ENCODE measurements at places on chromosomes 2 and 18. TPM values are rescaled to one million over a fixed set of nuclear protein-coding genes. Genes with fewer than 3 reads are reported as not detected.

The IL1RL1 gene
- total RNA-seq, result 1.2 TPM

The ARPC2 gene
- total RNA-seq, result 285 TPM

The NXPH2 gene
- total RNA-seq, result not detected

The SLC35F6 gene
- 37.7 TPM for total RNA-seq

Data from A549 treated with AZD2906 at 1 μM for 4 hours (cell line).